ENCODE measurements at places on chromosomes 3 and 15. TPM values are rescaled to one million over a fixed set of nuclear protein-coding genes. Genes with fewer than 3 reads are reported as not detected.
A peak's percentile ranks its signal among the peaks of the same experiment; 100 is the strongest.

DNA sequence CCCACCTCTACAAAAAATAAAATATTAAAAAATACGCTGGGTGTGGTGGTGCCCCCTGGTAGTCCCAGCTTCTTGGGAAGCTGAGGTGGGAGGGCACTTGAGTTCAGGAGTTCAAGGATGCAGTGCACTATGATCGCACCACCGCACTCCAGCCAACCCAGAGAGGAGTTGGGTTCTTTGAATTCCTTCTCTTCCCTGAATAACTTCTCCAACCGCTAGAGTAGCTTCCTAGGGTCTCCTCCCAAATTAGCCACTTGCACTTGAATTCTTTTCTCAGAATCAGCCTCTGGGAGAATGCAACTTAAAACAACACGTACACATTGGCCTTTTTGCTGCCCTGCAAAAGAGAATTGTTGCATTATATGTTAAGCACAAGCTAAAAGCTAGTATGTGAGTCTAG is 272.5 kb downstream of the ABHD5 start:
- no peak for DNase-seq

- DNase-seq = no peak
Observed at GRCh38 chr3:161489395-161489794, 7.2 kb upstream of the OTOL1 start.

DNA sequence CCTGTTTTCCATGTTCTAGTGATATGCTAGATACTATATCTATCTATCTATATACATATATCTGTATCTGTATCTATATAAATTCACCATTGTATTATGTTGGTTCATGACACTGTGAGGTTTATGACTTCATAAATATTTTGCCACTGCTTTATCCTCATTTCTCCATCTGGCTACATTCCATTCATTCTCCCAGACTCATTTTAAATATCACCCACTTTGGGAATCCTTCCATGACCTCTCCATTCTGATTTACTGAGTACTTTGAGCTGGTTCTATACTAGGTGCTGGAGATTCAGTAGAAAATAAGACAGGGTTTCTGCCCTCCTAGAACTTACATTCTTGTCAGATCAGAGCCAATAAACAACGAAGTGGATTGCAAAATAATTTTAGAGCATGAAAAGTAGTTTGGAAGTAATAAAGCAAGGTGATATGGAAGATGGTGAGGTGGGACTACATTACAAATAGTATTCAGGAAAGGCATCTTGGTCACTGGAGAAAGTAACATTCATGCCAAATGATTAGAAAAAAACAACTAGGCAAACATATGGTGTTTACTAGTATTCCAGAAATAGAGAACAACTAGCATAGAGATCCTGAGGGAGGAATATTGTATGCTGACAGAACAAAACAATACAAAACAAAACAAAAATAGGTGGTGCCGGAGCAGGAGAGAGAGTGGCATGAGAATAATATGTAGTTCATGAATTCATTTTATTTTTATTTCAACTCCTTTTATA is 11.6 kb upstream of the PLSCR4 start:
- no peak for DNase-seq

GRCh38 chr15:59178151-59178695 is 28.4 kb upstream of the LDHAL6B start:
- no peak for DNase-seq

- peak; percentile 55 for DNase-seq
Observed at GRCh38 chr3:48504051-48504946, at the start of gene SHISA5. TSS of gene SHISA5 (minus strand) at chr3:48504174. CDS start at chr3:48504094, 80 bp downstream.

- no peak for DNase-seq
Observed at GRCh38 chr3:183953471-183954070, 64.1 kb downstream of the ABCC5 start.

C2CD4B gene
- not detected for total RNA-seq

ADIPOQ gene
- total RNA-seq = not detected

Measured in fibroblast of villous mesenchyme (primary cell).